ENCODE measurements at places on chromosomes 7 and 10. TPM values are rescaled to one million over a fixed set of nuclear protein-coding genes. Genes with fewer than 3 reads are reported as not detected.

The RNF133 gene
- not detected for total RNA-seq

The AFAP1L2 gene
- total RNA-seq: 53.8 TPM

The OR6B1 gene
- total RNA-seq: not detected

The TRIM74 gene
- total RNA-seq: 0.07 TPM

The SLC13A1 gene
- total RNA-seq: not detected

Data from foreskin keratinocyte (primary cell).